ENCODE measurements at places on chromosomes 11 and 22. TPM values are rescaled to one million over a fixed set of nuclear protein-coding genes. Genes with fewer than 3 reads are reported as not detected.
A peak's percentile ranks its signal among the peaks of the same experiment; 100 is the strongest.

The RTN4RL2 gene
- total RNA-seq, result 0.56 TPM

DNA sequence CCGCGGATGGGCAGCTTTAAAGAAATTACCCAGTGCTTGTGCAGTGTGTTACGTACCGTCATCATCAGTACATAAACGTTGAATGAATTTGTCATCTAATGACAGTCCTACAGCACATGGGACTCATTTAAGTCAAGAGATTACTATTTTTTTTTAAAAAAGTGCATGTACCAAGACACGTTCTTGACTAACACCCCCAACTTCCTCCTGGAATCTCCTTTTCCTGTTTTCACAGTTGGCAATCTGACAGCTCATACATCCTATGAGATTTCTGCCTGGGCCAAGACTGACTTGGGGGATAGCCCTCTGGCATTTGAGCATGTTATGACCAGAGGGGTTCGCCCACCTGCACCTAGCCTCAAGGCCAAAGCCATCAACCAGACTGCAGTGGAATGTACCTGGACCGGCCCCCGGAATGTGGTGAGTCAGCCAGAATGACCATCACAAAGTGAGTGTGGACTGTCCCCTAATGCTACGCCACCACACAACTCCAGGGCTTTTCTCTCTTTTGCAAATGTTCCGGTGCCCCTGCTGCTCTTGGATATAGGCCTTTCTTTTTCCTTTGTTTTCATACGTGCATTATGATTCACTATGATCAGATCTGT is 162.0 kb upstream of the SORL1-AS1 start:
- ATAC-seq, result no peak

DNA sequence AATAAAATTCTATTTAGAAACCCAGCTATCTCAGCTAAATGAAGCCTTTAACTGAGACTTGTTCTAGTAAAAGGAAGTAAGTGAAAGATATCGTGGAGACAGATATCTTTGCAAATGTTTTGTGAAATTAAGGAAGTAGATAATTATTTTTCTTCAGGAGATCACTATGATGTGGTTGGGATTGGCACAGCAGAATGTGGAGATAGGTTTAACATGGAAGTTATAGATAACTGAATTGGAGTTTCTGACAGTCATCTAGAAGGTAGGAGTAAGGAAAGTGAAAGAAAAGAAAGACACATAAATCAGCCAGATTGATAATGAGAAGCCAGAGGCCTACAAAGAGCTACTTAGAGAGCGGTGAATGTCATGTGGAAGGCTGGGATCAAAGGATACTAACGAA is 4.7 kb upstream of the CASP5 start:
- no peak for ATAC-seq

DNA sequence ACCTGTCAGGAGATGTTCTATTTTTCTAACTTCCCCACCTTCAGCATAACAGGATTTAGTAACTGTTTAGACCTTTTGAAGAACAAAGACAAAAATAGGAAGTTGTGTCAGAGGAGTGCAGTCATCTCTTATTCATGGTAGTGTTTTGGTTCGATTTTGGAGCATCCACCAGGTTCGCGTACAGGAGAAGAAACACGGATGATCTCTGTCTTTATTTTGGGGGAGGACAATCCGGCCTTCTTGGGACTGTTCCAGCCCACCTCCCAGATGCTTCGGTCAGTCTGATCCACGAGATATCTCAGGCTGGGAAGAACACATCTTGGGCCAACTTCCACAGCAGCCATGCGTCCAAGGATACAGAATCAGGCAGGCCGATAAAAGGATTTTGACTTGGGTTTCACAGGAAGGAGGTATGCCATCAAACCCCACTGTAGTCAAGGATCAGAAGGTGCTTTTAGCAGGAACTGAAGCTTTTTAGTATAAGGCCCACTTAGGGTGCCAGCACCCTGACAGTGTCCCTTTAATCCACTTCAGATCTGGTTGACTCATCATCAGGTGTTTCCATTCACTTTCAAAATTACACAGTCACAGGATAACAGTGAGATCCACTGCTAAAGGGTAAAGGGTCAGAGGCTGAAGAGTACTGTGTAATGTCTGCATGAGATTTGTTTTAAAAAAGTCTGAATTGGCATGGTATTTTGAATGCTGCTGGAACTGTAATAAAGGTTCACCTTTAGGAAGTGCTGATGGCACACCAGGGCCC is 16.5 kb downstream of the PATZ1 start:
- peak; percentile 21 for ATAC-seq

The KCNA4 gene
- total RNA-seq, result not detected

GRCh38 chr11:25758145-25758661 is 573.7 kb upstream of the ANO3 start:
- ATAC-seq, result no peak

DNA sequence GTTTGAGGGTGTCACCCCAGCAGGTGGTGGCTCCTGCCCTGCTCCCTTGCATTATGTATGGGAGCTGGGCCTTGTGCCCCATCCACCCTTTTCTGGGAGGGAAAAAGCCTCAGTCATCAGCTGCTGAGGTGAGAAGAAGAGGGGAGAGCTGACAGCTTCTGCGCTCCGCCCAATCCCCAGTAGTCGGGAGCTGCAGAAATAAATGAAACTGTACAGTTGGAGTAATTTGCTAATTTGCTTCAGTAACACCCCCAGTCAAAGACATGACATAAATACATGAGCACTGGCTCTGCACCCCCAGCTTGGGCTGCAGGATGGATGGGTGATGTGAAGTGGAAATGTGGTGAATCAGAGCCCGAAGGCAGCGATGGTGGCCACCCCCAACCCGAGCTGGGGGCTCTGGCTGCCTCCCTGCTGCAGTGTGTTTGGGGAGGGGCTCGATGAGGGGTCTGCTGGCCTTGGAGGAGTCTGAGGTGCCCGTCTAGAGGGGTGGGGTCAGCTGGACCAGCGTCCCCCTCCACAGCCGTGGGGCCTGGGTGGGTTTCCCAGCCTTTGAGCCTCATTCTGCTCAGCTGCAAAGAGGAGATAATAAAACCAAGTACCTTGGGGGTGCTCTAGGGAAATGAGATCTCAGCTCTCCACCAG is 59.2 kb downstream of the MPPED1 start:
- ATAC-seq, result no peak

DNA sequence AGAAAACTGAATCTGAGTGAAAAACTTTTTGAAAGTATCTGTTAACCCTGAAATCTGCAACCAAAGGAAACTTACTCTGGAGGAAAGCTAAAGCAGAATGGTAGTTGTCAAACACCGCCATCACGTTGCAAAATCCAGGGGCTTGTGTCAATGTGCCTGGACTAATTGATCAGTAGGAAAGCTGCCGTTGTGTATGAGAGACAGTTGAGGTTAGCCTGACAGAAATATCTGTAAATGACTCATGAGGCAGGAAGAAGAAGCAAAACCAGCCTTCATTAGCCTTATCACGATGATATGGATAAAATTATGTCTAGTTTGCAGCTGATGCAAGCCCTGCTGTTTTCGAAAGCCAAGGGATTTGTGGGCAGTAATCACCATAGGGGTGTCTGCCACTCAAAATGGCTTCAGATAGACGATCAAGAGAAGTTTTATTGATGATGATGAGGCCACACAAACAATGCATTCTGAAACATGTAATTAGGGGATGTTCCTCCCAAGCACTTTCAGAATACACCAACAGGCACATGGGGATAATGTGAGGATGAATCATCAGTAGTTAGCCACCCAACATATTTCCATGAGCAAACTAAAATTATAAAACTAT is 8.9 kb downstream of the SCGB1A1 start:
- ATAC-seq, result no peak

The MS4A3 gene
- not detected for total RNA-seq

The TMEM126B gene
- total RNA-seq, result 21.0 TPM

The ANO9 gene
- total RNA-seq, result 12.8 TPM

- ATAC-seq, result no peak
Measured at GRCh38 chr22:27792452-27793161, 8.9 kb downstream of the MN1 start.

The RAC2 gene
- total RNA-seq, result 19.0 TPM

DNA sequence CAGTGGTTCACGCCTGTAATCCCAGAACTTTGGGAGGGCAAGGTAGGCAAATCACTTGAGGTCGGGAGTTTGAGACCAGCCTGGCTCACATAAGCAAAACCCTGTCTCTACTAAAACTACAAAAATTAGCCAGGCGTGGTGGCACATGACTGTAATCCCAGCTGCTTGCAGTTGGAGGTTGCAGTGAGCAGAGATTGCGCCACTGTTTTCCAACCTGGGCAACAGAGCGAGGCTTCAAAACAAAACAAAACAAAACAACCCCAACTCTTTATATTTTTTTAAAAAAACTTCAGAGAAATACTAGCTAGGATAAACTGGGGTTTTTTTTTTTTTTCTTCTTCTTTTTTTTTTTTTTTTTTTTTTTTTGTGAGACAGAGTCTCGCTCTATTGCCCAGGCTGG is 31.8 kb upstream of the RAPSN start:
- no peak for ATAC-seq

GRCh38 chr11:47488674-47489394 is 39.9 kb upstream of the RAPSN start:
- ATAC-seq, result no peak

GRCh38 chr11:84295815-84296214 is 1009.6 kb upstream of the CCDC90B start:
- no peak for ATAC-seq

GRCh38 chr11:130601764-130602460 is 153.5 kb downstream of the ADAMTS15 start:
- ATAC-seq, result no peak

DNA sequence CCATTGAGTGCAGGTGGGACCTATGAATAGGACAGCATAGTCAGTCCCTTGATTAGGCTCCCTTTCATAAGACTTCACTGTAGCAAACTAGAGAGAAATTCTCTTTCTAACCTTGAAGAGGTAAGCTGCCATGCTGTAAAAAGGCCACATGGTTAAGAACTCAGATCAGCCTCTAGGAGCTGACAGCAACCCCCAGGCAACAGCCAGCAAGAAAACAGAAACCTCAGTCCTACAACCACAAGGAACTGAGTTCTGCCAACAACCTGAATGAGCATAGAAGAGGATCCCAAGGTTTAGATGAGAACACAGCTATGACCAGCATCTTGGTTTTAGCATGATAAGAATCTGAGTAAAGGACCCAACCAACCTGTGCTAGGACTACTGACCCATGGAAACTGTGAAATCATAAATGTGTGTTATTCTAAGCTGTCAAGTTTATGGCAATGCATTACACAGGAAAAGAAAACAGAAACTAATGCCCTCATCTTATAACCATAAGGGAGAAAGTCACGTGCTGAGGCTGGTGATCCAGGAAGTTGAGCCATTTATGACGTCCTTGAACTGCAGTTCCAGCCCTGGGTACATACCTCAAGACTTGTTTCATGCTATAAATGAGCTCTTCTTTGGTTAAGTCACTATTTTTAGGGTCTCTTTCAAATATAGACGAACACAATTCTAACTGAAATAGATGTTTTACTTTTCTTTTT is 43.3 kb downstream of the RAB38 start:
- ATAC-seq, result peak; percentile 11

The SYCE3 gene
- not detected for total RNA-seq

The OR4D9 gene
- total RNA-seq, result not detected

DNA sequence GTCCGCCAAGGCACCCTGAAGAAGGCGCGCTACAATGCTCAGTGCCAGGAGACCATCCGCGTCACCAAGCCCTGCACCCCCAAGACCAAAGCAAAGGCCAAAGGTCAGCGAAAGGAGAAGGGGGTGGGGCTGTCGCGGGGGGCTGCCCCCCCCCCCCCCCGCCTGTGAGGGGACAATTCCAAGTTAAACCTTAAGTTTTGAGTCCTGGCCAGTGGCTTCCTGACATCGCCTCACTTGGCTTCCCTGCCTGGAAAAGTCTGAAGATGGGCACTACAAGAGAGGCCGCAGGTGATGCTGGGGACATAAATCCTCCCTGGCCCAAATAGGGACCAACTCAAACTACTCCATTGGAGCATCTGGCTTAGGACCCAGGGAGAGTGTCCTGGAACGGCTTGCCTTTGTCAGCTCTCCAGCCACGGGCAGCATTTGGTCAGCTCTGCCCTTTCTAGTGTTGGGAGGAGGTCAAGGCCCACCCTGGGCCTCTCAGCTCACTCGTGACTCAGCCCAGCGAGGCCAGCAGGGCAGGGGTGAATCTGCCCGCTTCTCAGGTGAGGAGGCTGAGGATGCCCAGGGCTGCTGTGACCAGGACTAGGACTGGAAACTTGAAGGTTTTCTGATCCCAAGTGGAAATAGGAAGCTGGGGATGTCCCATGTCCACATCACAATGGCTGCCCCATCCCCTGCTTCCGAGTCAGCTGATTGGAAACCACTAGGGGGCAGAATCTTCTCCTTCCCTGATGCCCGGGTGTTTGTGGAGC is 1.4 kb downstream of the MDK start:
- ATAC-seq, result no peak

GRCh38 chr11:79006854-79007253 is 432.2 kb upstream of the NARS2 start:
- no peak for ATAC-seq

The OMP gene
- total RNA-seq, result not detected

DNA sequence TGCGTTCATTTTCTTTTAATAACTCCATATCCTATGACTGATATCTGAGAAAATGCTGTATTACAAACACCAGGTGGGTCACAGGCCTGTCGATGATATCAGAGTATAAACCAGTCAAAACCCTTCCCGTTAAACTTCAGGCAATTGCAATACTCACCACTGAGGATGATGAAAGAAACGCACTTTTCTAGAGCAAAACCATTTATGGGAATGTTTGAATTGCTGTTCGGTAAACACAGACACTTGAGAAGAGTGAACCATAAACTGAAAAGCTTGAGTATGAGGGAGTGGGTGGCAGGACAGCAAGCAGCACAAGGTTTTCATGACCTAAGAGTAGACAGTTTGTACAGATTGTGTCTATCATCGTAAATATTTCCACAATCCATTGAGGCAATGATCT is 139.8 kb upstream of the CEP126 start:
- no peak for ATAC-seq

The NXPE4 gene
- not detected for total RNA-seq

GRCh38 chr22:19723232-19723982 is at the start of gene GP1BB:
TSS of gene GP1BB (plus strand) at chr22:19723539. CDS start at chr22:19723570, 31 bp downstream.
- ATAC-seq, result peak; percentile 44

DNA sequence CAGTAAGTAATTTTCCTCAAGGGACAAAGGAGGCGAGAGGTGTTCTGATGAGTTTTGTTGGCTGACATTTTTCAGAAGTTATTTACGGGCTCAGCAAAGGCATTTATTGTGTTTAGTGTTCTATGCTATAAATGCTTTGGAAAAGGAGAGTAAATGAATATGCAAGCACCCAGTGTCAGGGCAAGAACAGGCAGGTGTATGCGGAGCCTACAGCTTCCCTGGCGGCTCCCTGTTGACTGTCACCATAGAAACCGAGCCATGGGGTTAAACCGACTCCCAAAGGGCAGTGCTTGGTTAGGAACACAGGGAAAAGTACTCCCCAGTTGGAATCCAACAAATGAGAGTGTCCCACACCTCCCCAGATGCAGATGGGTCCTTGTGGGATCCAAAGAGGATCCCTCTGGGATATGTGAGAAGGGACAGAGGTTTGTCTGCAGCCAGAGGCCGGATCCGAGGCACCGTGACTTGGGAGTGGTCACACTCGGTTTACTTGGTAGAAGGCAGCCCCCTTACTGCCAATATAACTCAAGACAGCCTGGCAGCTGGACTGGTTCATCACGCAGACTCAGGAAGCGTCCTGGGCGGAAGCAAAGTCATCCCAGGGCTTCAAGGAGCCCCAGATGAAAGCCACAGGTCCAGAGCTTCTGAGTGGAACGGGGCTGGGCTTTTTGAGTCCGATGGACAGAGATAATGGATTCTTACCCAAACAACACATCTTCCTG is 329.7 kb downstream of the CTTN start:
- no peak for ATAC-seq

The NOX4 gene
- 0.16 TPM for total RNA-seq

GRCh38 chr11:134999590-134999989 is 587.5 kb upstream of the B3GAT1 start:
- ATAC-seq, result no peak

- ATAC-seq, result no peak
Measured at GRCh38 chr11:119421941-119422808, 797 bp downstream of the THY1 start.

GRCh38 chr22:48249713-48250268 is 1487.3 kb downstream of the TBC1D22A start:
- ATAC-seq, result no peak

Measured in esophagus mucosa (tissue), 1 donor.